NCI-H1417 (cell line): ENCODE measurements at places on chromosomes 12 and 14.

GRCh38 chr12:112148031-112148513, 22.7 kb downstream of the TRAFD1 start:
- DNase-seq: peak; percentile 29

DNA sequence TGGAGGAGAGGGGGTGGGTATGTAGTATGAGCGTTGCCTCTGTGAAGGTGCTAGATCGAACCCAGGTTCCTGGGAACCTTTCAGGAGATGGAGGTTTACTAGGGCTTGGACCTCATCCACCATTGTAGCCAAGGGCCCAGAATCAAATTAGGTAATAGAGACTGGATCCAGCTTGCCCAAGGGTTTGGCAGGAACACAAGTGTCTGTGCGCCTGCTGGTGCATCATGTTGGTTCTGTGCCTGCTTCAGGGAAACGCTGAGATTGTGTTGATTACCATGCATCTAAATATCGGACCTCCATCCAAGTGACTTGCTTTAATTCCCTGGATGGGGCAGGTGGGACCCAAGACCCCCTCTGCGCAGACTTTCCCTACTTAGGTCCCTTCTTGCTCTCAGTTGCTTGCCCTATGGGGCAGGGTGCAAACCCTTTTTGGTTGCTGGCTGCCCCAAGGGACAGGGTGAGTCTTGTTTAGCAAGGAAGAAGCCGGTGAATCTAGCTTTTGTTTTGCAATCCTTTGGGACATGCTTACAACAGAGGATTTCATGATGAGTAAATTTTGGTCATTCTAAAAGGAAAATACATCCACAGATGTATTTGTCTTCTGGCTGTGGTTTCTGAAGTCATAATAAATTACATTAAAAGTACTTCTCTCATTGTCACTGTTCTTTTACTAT, 189.8 kb upstream of the PRICKLE1 start:
- DNase-seq: no peak

DNA sequence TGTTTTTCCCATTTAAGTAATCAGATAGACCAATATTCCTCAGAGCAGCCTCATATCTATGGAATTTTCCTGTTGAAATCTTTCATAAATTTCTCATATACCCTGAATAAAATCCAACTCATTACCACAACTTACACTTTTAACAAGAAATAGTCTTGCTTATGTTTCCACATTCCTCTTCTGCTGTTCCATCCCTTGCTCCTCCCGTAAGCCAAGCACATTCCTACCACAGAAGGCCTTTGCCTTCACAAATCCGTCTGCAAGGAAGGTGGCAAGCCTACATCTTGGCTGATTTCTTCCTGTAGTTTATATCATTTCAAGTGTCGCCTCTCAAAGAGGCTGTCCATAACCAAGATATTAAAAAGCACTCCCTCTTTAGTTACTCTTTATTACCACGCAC, 127.7 kb downstream of the C12orf50 start:
- no peak for DNase-seq

DNA sequence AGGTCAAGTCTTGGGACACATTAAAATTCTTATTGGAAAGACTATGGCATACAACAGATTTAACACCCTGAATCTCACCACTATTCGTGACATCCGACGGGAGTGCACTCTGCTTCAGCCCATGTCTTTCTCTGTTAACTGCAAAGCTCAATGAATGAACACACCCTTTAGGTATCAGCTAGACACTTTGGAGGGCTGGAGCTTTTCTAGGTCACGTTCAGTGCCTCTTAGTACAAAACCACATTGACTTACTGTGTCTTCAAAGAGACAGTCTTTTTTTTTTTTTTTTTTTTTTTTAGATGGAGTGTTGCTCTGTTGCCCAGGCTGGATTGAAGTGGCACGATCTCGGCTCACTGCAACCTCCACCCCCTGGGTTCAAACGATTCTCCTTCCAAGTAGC, 80.6 kb downstream of the GLT1D1 start:
- peak; percentile 20 for DNase-seq

DNA sequence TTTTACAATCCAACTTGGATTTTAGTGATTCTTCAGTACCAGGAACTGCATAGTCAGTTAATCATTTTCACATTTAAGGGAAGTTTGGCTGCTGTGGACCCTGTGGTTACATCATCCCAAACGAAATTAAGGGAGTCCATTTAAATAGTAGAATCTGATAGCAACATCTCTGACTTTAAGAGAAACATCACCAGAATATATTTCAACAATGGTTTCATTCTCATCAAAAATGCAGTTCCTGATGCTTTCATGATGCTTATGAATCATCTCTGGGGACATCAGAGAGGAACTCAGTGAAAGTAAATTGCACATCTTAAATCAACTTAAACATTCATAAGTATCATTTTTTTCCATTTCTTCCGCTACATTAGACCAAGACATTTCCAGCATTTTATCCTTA, 1170.7 kb downstream of the FSCB start:
- no peak for DNase-seq

GRCh38 chr14:104767634-104767918, 14.6 kb downstream of the SIVA1 start:
- no peak for DNase-seq

GRCh38 chr12:2172491-2173214, 119.9 kb downstream of the CACNA1C start:
- no peak for DNase-seq
